D341Med (cell line): ENCODE measurements at places on chromosomes 2 and 18.

GRCh38 chr2:15776629-15776919 is 163.8 kb upstream of the MYCN start:
- DNase-seq: no peak

- no peak for DNase-seq
Observed at GRCh38 chr2:36693825-36694224, 2.7 kb upstream of the VIT start.

- DNase-seq: no peak
Observed at GRCh38 chr2:220419647-220420046, 792.2 kb downstream of the SLC4A3 start.

GRCh38 chr18:11040823-11041656 is 108.3 kb downstream of the PIEZO2 start:
- DNase-seq: peak; percentile 55

DNA sequence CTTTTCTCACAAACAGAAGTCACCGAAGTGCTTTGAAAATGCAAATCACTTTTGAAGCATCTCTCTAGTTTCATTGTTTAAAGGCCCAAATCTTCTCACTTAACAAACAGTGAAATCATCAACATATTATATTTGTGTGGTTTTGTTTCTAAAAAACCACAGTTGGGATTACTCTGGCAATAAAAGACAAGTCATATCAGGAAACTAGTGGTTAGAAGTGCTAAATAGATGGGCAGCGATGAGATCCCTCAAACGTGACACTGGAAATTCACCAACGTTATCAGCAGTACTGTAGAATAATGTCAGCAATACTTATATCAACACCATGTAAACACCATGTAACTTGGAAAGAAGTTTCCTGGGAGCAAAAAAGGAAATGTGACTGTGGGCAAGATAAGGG is 893.5 kb downstream of the SUCLG1 start:
- no peak for DNase-seq

DNA sequence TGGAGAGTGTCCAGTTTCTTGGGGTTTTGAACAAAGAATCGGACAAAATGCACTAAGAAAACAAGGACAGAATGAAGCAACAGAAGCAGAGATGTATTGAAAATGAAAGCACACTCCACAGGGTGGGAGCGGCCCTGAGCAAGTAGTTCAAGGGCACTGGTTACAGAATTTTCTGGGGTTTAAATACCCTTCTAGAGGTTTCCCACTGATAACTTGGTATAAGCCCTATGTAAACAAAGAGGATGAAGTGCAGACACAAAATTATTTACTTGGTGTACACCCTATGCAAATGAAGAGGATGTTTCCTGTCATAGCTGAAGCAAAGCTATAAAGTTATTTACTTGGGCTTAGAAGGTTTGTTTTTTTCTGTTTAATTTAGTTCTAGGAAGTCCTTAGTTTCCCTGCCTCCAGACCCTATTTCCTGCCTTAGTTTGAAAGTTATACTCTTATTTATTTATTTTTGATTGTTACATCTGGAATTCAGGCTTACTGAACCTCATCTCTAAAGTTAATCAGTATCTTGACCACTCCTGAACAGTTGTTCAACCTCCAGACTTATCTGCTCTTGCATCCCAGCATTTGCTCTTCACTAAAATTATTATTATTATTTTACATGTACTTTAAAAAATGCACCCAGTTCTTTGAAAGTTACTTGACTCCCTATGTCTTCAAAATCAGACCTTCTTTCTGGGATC is 193.5 kb downstream of the SPP2 start:
- DNase-seq: no peak

- DNase-seq: no peak
Observed at GRCh38 chr2:67485431-67485830, 88.3 kb downstream of the ETAA1 start.

DNA sequence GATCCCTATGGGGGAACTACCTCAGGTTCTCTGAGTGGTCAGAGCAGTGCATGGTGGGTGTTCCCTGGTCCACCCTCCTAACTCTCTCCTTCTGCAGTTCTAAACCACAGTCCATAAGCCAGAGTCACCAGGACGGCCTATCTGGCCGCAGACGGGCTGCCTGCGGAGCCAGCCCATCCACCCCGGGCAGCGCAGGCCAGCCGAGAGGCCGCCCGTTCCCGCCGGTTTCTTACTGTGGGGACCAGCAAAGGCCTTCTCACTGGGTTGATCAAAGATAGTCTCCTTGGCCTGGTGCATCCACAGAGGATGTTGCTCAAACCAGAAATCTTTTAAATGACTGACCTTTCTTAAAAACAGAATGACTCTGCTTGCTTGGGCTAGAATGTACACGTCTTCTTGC is 9.6 kb upstream of the CHST10 start:
- no peak for DNase-seq

GRCh38 chr18:79578396-79579260 is 101.0 kb upstream of the CTDP1 start:
- no peak for DNase-seq

DNA sequence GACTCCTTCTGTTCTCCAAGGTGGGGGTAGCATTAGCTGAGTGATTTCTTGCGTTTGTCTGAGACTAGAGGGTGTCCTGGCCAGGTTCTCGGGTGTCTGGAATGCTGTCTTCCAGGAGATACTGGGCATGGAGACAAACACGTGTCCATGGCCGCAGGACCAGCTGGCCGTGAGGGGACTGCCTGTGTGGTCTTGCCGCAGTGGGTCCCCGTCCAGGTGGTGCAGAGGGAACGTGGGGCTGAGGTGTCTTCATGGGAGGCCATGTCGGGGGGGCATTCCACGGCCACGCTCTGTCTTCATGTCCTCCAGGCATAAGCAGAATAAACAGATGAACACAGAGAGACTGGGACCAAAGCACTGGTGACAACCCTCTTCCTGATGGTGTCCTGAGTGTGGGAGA is 66.6 kb downstream of the SMIM21 start:
- DNase-seq: no peak

DNA sequence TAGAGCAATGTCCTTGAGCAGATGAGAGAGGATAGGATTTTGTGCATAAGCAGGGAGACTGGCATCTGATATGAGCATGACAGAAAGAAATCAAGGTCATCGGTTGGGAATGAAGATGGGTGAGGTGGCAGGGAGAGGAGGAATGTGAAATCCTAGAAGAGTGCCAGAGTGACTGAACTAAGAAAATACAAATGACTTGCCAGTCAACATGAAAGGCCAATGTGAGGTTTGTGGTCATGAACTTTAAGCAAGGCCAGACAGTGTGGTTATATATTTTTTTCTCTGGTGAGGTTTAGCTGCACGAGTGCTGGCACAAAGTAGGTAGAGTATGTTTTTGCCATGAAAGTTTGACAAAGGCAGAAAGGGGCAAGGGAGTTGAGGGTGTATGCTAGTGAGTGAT is 21.2 kb downstream of the QPCT start:
- no peak for DNase-seq

- DNase-seq: no peak
Observed at GRCh38 chr2:36740061-36740460, 43.6 kb downstream of the VIT start.

- no peak for DNase-seq
Observed at GRCh38 chr2:239423551-239423950, 22.7 kb upstream of the HDAC4 start.

- no peak for DNase-seq
Observed at GRCh38 chr2:74884118-74884762, 50.3 kb downstream of the HK2 start.
